ENCODE measurements at places on chromosomes 6 and 20.

- DNase-seq, result no peak
Observed at GRCh38 chr6:56516003-56516402, 126.7 kb downstream of the DST start.

- DNase-seq, result no peak
Observed at GRCh38 chr20:58566981-58567380, 51.8 kb upstream of the APCDD1L start.

DNA sequence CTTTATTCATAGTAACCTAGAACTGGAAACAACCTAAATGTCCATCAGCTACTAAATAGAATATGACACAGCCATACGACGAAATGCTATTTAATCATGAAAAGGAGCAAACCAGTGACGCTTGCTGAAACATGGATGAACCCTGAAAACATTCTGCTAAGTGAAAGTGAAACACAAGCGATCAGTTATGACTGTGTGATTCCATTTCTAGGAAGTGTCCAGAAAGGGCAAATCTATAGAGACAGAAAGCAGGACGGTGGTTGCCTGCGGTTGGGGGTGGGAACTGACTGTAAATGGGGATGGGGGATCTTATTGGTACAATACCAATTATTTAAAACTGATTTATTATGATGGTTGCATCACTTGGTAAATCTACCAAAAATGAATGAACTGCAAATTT lies 126.8 kb downstream of the IPCEF1 start:
- no peak for DNase-seq

DNA sequence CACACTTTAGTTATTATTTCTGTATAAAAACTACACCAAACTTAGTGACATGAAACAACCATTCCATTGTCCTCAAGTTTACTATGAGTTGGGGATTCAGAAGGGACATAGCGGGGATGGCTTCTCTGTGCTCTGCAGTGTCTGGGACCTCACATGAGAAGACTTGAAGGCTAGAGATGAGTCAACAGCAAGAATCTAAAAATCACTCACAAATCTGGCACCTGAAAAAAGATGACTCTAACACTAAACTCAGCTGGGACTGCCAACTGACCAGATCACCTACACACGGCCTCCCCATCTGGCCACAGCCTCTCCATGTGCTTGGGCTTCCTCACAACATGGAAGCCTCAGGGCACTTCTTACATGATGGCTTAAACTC lies 63.0 kb upstream of the EYA2 start:
- no peak for DNase-seq

- DNase-seq, result no peak
Observed at GRCh38 chr20:46802722-46803121, 91.9 kb upstream of the EYA2 start.

DNA sequence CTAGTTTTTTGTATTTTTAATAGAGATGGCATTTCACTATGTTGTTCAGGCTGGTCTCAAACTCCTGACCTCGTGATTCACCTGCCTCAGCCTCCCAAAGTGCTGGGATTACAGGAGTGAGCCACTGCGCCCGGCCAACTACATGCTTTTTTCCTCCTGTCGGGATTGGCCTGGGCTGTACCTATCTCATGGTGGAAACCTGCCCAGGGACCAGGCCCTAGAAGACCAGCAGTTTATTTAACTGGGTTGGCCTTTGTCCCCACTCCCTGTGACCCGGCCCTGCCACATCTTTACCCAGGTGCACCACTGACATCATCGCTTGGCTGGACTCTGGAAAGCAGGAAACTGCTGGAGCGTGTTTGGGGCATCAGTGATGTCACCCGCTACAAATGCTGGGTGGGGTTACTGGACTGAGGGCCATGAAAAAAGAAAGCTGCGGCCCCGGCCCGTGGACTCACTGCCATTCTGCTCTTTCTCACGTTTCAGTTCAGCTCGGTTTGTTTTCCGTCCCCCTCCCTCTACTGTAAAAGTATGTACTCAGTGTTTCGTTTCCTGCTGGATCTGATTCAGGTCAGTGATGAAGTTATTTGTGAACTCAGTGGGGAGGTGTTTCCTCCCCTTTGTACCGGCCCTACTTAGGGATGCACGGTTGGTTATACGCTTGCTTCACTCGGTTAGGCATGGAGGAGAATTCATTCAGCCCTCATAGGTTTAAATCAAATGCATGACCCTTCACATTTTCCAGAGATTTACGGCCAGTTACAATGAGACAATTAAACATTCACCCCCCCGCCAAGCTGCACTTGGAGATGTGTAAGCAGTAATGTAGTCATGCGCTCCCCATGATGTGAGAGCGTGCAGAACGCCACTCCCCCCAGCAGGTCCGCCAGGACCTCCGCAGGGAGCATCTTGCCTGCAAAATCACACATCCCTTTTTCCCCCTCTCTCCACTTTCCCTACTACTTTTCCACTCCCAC lies 179.3 kb downstream of the MTHFD1L start:
- DNase-seq, result peak; percentile 82

DNA sequence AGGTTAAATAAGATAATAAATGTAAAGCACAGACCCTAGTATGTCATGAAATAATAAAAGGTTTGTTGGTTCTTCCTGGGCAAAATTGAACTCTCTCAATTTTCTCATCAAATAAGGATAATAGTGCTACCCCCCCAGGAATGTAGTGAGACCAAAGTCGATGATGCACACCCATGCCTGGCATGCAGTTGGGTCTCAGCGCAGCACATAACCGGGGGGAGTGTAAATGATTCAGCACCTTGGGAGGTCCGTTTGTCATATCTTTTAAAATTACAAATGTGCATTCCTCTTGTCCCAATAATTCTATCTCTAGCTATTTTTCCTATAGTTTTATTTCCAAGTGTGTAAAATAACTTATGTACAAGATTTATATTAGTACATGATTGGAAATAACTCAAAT lies 31.3 kb upstream of the CCDC167 start:
- no peak for DNase-seq

DNA sequence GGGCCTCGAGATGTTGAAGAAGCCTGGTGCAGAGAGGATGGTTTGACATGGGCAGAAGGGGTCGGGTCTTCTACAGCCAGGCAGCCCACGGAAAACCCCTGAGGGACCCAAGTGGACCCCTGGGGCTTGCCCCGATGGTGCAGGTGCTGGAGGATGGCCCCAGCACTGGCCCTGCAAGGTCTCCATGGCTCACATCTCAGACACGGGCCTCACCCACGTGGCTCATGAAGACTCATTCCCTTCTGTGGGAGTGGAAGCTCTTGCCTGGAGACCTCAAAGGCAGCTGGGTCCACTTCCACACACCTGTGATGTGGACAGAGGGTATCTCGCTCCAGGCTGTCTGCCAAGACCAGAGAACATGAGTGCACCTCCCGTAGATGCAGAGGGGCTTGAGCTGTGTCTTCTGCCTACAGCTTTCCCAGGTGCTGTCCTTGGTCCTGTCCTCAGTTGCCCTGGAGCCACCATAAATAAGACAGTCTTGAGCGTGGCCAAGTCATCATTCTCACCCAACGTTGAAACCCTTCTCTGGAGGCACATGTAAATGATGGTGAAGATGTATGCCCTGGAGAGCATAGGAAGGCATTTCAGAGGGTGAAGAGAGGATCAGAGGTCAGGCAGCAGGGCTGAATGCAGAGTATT lies 108.0 kb downstream of the SYNDIG1 start:
- no peak for DNase-seq

- no peak for DNase-seq
Observed at GRCh38 chr20:62808211-62808865, 3.7 kb downstream of the OGFR start.

GRCh38 chr6:132187816-132188215 lies 213.5 kb downstream of the MOXD1 start:
- DNase-seq, result no peak

Measured in Panc1 (cell line).